D721Med (cell line): ENCODE measurements at places on chromosomes 12 and 14.

DNA sequence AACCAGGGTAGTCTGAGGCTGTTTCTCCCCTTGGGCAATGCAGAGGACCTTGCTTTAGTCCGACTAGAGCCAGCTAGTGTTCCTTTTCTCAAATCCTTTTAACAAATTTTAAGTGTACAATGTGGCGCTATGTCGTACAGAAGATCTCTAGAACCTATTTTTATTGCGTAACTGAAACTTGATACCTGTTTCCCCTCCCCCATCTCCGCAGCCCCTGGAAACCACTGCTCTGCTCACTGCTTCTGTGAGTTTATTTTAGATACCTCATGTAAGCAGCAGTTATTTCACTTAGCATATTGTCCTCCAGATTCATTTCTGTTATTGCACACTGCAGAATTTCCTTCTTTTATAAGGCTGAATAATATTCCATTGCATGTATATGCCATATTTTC lies 1092.3 kb downstream of the AACS start:
- no peak for DNase-seq

DNA sequence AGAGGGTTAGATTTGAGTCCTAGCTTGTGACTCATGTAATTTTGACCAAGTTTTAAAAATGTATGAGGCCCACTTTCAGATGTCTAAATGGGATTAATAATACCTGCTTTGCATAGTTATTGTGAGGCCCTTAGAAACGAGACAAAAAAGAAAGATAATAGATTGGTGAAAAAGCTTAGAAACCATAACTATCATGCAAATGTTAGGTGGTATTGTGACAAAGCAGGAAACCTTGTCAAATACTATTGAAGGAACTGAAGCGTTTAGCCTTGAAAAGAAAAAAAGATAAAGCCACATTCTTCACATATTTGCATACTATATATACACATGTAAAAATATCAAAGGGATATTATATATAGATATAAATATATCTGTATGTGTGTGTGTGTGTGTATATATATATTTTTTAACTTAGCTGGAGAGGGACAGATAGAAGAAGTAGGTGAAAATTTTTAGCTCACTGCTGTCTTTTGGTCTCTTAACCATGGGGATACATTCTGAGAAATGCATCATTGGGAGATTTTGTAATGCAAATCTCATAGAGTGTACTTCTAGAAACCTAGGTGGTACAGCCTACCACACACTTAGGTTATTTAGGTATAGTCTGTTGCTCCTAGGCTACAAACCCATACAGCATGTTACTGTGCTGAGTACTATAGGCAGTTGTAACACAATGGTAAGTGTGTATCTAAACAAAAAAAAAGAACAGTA lies 270.3 kb downstream of the CCDC91 start:
- no peak for DNase-seq

DNA sequence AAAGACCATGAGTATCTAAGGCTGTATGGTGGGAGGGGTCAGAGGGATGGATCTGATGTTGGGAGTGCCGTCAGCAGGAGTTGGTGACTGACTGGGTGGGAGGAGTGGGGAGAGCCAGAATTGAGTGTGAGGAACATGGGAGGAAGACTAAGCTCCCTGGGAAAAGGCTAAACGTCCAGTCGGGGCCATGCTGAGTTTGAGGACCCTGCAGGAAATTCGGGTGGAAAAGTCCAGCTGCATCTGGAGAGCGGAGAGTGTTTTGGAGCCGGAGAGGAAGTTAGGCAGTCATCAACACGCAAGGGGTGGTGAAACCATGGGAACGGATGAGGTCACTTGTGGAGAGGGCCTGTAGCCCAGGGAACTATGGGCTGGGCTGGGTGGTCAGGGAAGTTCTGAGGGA lies 60.9 kb downstream of the ELK3 start:
- DNase-seq: no peak

- DNase-seq: no peak
These were observed 17.9 kb upstream of the NFYB start for GRCh38 chr12:104155711-104156555.

GRCh38 chr14:102516531-102517391 lies 7.2 kb upstream of the ANKRD9 start:
- peak; percentile 83 for DNase-seq

GRCh38 chr14:71362920-71363584 lies 455.8 kb downstream of the PCNX1 start:
- DNase-seq: no peak

GRCh38 chr14:102028733-102029132 lies 58.1 kb downstream of the HSP90AA1 start:
- DNase-seq: no peak

- DNase-seq: no peak
These were observed 12.8 kb downstream of the PSMA6 start for GRCh38 chr14:35304812-35305462.

- no peak for DNase-seq
These were observed 5.4 kb downstream of the FOS start for GRCh38 chr14:75283833-75284563.

DNA sequence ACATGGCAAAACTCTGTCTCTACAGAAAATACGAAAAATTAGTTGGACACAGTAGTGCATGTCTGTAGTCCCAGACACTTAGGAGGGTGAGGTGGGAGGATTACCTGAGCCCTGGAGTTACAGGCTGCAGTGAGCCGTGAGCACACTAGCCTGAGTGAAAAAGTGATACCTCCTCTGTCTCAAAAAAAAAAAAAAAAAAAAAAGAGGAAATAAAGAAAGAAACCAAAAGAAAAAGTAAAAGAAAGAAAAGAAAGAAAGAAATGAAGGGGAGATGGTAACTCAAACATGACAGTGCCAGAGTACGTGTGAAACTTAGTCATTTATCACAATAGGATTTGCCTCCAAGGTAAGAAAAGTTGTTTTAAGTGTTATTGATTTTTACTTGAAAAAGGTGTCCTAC lies 407.0 kb upstream of the MGAT4C start:
- no peak for DNase-seq

- no peak for DNase-seq
These were observed 3.4 kb upstream of the NCOR2 start for GRCh38 chr12:124570810-124571209.

DNA sequence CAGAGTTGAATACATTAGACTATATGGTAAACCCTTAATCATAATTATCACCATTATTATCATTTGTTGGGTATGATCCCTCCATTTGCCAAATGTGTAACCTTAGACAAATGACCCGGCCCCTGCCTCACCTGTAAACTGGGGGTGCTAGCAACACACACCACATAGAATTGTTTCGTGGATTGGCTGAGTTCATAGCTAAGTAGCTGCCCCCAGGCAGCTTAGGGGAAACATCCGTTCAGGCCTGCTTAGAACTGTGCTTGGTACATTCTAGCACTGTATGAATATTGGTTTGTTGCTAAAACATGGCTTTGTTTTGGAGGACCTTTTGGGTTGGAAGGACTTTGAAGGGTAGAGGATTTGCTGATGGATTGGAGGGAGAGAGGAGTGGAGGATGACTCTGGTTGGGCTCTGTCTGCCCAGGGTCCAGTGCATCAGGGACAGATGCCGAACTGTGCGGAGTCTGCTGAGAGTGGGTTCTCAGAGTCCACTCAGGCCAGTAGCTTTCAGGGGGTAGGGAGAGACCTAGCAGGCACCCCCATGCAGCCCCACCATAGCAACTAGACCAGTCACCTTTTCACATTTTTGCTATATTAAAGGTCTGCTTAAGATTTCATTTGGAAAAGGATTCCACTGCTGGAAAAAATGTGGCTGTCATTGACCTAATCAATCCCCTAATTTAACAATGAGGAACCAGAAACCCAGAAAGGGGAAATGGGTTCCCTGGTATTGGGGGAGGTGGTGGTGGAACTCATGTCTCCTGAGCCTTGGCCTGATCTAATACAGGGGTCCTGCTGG lies 2.2 kb downstream of the RIN3 start:
- DNase-seq: no peak

- DNase-seq: no peak
These were observed 68.9 kb downstream of the EPS8 start for GRCh38 chr12:15720295-15720694.

DNA sequence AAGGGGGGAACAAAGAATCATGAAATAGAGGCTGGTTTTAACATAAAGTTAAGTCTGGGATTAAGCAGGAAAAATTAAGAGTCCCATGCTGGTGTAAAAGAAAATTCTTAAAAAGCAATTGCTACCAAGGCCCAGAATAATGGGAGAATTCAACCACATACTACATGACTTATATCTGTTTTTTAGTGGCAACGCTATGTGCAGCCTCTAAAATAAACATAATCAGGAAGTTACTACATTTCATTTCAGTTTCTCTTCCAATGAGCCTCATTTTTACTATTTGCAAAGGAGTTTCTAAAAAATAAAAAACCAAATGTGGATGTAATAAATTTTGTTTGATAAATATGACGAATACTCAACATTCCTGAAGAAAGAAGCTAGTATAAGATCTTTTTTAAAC lies 58.1 kb downstream of the CPNE8 start:
- no peak for DNase-seq

- no peak for DNase-seq
These were observed 107.5 kb downstream of the SINHCAF start for GRCh38 chr12:31218203-31219025.

DNA sequence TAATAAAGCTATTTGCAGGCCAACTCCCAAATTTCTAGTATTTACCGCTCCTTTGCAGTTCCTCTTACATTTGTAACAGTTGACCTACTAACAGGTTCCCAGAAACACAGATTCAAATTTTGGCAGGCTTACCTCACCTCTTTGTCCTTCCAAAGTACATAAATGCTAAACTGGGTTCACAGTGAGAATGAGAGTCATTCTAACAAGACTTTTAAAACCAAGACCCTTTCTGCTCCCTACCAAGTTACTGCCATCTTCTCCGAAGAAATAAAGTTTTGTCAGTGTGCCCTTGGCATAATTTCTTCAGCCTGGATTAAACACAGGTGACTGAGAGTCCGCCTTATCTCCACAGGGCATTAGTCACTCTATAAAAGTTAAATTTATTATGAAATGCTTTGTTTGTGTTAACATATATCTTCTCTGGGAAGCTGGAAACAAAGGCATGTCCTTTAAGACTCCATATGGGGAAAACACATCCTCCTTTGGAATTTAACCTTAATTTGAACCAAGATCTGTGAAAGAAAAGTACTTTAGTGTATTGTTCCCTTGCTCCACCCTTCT lies 28.2 kb downstream of the FOXA1 start:
- no peak for DNase-seq

DNA sequence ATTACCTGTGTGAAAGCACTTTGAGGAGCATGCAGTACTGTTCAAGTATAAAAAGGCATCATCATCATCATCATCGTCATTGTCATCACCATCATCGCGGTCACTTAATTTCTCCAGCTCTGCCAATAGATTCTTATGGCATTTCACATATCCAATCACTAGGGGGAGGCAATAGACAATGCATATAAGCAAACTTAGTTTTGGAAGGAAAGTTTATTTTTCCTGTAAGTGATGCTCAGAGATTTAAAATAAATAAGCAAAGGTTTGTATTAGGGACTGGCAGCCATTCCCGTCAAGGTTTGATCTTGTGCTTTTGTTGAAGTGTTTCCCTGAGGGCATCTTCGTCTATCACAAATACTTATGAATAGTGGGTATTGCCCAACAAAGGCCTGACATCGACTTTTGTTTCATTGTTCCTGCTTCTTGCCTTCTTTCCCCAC lies 127.4 kb downstream of the KTN1 start:
- no peak for DNase-seq

- DNase-seq: no peak
These were observed 97.2 kb upstream of the BBS10 start for GRCh38 chr12:76445462-76445861.

GRCh38 chr14:71711125-71711524 lies 221.1 kb upstream of the RGS6 start:
- DNase-seq: no peak

DNA sequence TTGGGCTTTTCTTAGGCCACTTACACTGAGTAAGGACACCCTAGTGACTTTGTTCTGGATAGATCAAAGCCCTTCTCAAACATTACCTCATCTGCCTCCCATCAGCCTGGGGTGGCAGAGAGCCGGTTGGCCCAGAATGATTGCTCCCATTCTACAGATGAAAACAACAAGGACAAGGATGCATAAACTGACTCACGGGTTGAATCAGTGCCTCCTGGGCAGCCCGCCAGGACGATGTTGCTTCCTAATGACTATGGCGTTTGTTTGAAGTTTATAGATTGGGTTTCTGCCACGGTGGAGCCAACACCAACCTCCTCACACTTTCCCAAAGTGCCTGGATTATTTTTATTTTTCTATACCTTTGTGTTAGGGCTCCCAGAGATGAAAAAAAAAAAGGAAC lies 3.6 kb upstream of the VRK1 start:
- no peak for DNase-seq

DNA sequence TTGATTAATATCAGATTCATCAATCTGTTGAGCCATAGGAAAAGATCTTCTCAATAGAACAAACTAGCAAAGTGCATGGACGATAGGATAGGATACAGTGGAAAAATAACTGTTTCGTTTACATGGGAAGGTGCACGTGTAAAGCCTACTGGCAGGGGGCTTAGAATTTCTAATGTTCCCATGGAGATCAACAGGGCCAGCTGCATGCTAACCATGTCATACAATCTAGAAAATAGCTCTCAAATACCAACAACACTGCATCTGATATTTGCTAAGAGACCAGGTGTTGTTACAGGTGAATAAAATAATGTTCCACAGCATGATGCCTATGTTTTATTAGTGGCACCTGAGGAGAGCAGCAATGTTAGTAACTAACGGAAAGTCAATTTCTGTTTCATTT lies 72.5 kb downstream of the ACSS3 start:
- no peak for DNase-seq

- DNase-seq: no peak
These were observed 107.3 kb upstream of the DCN start for GRCh38 chr12:91289906-91290305.

DNA sequence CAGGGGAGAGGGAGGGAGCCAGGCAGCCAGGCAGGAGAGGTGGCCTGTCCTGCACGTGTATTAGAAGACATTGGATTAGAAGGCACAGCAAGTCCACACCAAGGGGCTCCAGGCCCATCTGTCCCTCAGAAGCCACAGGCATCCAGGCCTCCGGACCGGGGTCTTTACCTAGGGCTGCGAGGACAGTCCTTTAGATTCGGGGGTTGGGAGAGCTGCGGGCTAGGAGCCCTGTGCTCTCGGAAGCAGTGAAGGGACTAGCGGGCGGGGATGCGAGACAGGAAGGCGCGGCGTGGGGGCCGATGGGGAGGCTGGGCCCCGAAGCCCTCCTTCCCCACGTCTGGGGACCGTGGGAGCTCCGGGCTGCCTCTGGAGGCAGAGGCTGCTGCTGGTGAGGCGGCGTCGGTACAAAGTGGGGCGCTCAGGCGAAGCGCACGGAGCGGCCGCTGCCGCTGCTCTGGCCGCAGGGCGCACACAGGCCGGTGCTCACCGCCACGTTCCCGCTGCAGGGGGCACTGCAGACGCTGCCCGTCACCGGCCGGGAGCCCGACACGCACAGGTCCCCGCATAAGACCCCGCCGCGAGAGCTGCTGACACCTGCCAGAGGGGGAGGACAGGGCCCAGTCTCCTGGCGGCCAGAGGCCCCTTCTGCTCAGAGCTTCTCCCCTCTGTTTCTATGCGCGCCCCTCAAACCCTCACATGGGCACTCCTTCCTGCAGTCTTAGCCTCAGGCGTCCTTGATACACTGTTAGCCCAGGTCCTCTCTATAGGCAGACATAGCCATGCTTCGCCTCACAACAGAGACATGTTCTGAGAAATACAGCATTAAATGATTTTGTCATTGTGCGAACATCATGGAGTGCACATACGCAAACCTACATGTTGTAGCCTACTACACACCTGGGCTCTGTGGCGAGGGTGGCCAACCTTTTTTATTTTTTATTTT lies 17.3 kb downstream of the KRT7 start:
- DNase-seq: no peak

GRCh38 chr12:47885012-47885501 lies 19.7 kb downstream of the VDR start:
- DNase-seq: no peak
